ENCODE measurements at places on chromosomes 12 and 14.

- DNase-seq, result no peak
Measured at GRCh38 chr12:75047885-75048525, 161.6 kb downstream of the KCNC2 start.

DNA sequence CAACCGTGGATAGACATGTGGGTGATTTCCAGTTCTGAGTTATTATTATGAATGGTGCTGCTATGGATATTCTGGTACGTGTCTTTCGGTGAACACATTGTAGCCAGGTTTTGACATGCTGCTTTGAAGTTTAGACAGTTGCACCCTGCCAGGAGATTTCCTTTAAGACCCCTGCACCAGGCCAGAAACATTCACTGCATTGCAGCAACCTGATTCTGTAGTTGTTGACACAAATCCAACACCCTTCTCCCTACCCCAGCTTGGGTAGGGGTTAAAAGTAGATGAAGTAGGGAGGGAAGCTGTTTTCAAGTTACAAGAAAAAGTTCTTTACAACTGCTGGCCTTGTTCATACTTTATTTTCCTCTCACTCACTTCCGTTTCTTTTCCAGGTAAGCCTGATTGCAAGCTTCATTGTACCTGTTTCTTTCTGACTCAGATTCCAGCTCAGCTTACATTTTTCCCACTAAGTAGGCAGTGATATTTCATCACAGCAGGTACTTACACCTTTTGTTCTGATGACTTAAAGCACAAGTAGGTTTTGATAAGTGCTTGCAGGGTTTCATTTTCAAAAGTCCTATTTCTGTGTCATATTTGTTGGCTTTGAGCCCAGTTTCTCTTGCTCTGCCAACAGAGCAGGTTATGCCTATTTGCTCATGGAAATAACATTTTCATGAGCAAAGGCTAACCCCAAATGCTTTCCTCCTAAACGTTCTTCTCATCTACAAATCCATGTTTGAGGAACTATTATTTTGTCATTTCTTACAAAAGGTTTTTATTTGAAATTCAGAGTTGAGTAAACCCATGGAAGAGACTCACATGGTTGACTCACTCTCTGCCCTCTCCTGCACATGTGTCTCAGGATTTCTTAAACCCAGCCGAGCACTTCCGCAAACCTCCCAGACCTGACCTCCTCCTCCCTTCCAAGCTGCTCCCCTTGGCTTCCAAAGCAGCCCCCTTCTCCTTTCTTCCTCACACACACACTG, 12.1 kb upstream of the LTA4H start:
- DNase-seq, result peak; percentile 78

- DNase-seq, result no peak
Measured at GRCh38 chr14:64938972-64939816, 3.4 kb downstream of the GPX2 start.

DNA sequence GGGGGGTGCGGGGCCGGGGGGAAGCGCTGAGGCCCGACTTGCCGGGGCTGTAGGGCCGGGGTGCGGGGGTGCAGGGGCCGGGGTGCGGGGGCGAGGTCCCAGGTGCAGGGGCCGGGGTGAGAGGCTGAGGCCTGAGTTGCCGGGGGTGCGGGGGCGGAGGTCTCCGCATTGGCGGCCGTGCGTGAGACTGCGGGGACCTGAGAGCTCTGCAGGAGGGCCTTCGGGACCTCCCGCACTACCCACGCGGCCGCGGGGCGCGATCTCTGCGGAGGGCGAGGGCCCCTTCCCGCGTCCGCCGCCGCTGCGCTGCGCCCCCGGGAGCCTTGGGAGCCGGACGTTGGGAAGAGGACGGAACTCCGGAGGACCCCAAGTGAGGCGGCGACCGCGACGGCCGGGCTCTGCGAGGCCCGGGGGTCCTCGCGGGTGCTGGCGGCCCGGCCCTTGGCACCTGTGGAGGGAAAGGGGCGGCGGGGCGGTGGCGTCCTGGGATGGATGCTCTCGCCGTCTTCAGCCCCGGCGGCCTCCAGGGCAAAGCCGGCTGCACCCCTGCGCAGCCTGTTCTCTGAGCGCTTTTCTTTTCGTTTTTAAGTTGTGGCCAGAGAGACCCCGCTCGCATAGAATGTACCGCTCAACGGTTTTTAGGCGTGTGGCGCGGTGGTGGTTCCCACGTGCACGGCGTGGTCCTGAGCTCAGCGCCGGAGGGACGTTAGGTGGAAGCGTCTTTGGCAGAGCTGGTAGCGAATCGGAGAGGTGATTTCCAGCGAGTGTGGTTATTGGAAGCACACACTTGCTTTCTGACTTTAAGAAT, 1.3 kb downstream of the PIWIL1 start:
- no peak for DNase-seq

GRCh38 chr12:31876568-31877424, 82.4 kb upstream of the RESF1 start:
- no peak for DNase-seq
